Renal cortex interstitium (tissue), 15 donors: ENCODE measurements at places on chromosomes 2 and 18. TPM values are rescaled to one million over a fixed set of nuclear protein-coding genes. Genes with fewer than 3 reads are reported as not detected.

Gene SPP2
- polyA plus RNA-seq, result not detected

Gene CD28
- 1.1 TPM for polyA plus RNA-seq

Gene CCBE1
- 35.2 TPM for polyA plus RNA-seq

Gene TMEM198
- polyA plus RNA-seq, result 3.7 TPM

Gene ABCB11
- polyA plus RNA-seq, result 0.05 TPM

Gene RGPD4
- polyA plus RNA-seq, result 0.05 TPM

Gene SPATA3
- polyA plus RNA-seq, result not detected

Gene DHRS9
- polyA plus RNA-seq, result 0.18 TPM

Gene IL1R1
- polyA plus RNA-seq, result 30.5 TPM

Gene GPR45
- polyA plus RNA-seq, result 0.11 TPM

DNA sequence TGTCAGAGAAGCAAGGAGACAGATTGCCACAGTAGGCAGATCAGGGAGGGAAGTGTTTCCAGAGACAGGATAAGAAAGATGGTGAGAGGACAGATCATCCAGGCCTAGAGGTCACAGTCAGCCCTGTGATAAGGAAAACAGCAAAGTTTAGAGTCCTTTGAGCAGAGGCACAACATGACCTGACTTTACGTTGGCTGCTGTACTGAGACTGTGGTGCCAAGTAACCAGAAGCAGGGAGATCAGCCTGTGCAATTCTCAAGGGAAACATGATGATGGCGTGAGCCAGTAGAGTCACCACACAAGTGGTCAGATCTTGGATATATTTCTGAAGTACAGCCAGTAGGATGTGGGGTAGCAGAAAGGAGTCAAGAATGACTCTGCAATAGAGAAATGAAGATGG, 43.7 kb downstream of the SMC6 start:
- DNase-seq, result no peak

DNA sequence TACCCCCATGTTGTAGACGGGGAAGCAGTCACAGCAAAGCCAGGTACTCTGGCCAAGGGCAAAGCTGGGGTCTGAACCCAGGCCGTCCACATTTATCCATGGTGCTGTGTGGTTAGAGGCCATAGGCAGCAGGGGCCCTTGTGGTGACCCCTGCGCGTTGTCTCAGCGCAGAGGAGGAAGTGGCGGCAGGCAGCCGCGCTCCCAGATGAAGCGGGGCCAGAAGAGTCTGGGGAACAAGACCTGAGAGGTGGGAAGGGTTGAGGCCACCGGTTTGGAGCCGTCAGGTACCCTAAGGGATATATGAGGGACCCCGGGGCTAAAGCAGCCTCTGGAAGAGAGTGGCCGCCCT, 770 bp downstream of the ZNF396 start:
- DNase-seq, result no peak

GRCh38 chr2:726169-726568, 49.0 kb upstream of the TMEM18 start:
- no peak for DNase-seq

- DNase-seq, result no peak
Observed at GRCh38 chr2:240714747-240715725, 23.4 kb downstream of the AQP12A start.

- no peak for DNase-seq
Observed at GRCh38 chr2:113075030-113075429, 7.3 kb downstream of the IL1F10 start.

- no peak for DNase-seq
Observed at GRCh38 chr2:235698028-235698427, 204.2 kb downstream of the AGAP1 start.

- no peak for DNase-seq
Observed at GRCh38 chr2:195443926-195444325, 213.1 kb upstream of the SLC39A10 start.

DNA sequence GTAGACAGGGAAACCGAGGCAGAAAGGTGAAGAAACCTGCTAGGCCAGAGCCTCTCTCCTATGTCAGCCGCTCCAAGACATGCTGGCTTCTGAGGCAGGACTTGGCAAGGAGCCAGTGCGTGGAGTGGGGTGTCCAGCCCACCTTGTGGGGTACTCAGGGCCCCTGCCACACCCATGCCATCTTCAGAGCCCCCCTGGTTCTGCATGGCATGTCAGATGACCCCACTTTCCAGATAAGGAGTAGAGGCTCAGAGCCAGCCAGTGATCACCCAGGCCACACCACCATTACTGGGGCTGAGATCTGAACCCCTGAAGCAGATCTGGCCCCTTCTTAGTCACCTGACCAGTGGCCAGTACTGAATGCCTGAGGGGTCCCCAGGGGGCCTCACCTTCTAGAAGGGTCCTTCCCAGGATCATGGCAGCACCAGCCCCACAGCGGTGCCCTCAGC, 14.7 kb downstream of the CROCC2 start:
- no peak for DNase-seq

GRCh38 chr2:19367326-19367725, 8.9 kb upstream of the OSR1 start:
- no peak for DNase-seq

GRCh38 chr18:74459889-74460288, 2.8 kb upstream of the DIPK1C start:
- no peak for DNase-seq

DNA sequence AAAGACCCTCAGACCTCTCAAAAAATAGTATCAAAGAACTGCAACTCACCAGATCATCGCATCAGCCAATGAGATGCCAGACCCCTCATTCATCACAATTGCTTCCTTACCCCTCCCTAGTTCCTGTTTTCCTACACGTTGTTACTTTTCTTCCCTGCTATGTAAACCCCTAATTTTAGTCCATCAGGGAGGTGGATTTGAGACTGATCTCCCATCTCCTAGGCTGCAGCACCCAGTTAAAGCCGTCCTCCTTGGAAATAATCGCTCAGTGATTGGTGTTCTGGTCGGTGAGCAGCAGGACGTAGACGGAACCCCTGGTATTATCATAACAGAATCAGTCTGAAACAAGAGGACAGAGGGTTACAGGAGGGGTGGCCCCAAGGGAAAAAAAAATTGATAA, 44.0 kb upstream of the MAP4K4 start:
- DNase-seq, result no peak

GRCh38 chr2:227616631-227617030, 667 bp upstream of the SCYGR4 start:
- no peak for DNase-seq

GRCh38 chr2:7730449-7730848, 813.2 kb downstream of the RNF144A start:
- no peak for DNase-seq

DNA sequence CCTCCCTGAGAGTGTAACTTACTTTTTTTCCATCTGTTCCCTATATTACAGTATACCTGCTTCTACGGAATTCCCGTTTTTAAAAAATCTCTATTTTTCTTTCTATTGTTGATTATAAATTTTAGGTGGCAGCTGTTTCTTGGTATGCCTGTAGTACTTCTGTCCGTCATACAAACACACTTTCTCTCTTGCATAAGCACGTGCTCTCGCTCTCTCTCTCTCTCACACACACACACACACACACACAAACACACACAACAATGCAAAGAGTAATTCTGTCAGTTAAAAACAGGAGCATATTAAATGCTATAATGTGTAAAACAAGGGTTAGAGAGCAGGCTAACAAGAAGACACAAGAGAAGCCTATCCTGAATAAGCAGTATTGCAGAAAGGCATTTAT, 140.5 kb downstream of the THADA start:
- no peak for DNase-seq

DNA sequence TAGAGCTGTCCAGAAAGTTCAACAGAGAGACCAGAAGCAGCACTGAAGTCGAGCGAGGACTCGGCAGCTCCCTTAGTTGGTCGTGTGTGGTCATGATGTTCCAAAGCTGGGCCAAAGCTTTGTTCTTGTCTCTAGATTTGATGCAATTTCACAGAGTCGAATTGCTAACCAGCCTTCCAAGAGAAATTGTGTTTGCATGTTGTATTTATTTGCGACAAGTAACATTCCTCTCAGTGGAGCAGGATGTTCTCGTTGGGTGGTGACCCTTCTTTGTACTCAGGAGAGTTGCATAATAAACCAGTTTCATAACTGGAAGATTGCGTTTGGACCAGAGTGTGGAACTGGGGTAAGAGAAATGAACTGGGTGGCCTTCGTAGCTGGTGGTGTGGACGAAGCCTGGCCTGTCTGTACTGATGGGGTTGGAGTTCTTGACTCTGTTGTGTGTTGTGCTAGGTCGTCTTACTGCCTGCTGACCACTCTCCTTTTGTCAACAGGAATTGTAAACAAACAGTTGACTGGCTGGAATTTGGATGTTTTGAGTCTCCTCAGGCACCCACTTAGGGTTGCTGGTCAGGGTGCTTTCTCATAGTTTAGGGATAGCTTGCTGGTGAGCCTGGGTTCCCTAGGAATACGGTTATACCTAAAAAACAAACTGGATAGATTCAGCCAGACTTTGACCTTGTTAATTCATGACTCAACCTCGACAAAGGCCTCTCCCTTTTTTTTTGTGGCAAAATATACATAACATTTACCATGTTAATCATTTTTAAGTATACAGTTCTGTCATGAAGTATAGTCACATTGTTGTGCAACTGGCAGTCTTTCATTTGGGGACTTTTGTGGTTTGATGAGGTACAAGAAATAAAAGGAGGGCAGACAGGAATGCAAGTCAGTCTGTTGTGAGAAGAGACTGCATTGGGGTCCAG, 28.9 kb upstream of the TOGARAM2 start:
- no peak for DNase-seq

- DNase-seq, result no peak
Observed at GRCh38 chr2:147468963-147469362, 375.9 kb upstream of the ACVR2A start.

DNA sequence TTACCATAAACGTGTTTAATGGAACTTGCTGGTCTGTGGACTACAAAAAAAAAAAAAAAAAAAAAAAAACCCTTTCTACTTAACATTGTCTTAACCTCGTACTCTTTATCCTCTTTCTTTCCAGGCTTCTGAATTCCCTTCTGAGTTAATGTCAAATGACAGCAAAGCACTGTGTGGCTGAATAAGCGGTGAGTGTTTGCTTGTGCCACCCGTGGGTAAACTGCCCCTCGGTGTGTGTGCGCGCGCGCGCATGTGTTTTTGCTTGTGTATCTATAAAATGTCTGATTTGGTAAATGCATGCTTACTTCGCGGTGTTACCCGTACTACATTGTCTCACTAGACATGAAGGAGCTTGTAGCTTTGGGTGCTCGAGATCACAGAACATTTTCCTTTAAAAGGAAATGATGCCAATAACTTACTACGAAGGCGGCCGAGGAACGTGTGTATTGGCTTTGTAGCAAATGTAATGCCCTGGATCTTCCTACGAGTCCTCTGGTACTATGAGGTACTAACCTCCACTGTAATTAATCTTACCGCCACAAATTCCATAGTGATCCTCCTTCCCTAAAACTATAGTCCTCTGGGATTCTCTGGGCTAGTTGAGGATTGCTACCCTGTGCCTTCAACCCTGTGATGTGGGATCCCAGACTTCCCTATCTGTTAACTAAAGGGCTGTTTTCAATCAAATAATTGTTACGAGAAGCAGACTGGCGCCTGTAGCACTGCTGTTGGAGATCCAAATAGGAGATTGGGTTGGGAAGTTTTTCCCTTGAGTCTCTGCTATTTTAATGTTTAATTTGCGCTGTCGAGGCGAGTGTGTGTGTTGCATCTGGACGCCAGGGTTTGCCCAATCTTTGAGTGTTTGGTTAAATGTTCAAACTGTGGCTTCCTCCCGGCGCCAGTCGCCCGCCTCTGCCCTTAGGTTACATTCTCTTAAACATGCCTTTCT, 1.1 kb downstream of the ID2 start:
- no peak for DNase-seq

DNA sequence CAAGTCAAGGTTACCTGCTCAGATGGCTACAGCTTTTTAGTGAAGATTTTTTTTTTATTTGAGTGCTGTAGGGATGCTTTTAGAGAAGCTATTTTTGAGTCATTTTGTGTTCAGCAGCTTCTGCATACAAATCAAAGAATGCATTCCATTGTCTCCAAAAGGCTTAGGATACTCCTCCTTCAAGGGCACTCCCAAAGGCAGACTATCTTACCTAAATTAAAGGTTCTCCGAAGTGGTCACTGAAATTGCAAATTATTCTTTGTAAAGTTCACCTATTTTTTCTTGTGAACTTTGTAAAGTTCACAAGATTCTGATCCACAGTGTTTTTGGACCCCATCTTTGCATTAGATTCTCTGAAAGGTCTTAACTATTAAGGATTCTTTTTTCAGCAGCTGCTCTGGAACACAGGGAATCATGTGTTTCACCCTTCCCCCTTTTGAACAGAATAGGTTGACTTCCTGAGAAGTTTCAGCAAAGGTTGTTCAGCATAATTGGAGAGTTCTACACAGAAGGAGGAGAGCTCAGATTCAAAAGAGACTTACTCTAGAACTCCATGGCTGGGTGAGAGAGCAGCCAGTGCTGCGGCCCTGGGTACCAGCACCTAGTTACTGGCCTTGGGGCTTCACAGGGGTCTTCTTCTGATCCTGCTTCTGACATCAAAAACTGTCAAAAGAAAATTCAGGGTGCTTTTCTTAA, 14.5 kb downstream of the CLIP4 start:
- no peak for DNase-seq

GRCh38 chr2:9297156-9297555, 90.5 kb downstream of the ASAP2 start:
- no peak for DNase-seq

GRCh38 chr2:177711483-177712265, 319.1 kb downstream of the AGPS start:
- DNase-seq, result no peak

GRCh38 chr2:129329574-129329973, 649.9 kb upstream of the RAB6C start:
- DNase-seq, result no peak

DNA sequence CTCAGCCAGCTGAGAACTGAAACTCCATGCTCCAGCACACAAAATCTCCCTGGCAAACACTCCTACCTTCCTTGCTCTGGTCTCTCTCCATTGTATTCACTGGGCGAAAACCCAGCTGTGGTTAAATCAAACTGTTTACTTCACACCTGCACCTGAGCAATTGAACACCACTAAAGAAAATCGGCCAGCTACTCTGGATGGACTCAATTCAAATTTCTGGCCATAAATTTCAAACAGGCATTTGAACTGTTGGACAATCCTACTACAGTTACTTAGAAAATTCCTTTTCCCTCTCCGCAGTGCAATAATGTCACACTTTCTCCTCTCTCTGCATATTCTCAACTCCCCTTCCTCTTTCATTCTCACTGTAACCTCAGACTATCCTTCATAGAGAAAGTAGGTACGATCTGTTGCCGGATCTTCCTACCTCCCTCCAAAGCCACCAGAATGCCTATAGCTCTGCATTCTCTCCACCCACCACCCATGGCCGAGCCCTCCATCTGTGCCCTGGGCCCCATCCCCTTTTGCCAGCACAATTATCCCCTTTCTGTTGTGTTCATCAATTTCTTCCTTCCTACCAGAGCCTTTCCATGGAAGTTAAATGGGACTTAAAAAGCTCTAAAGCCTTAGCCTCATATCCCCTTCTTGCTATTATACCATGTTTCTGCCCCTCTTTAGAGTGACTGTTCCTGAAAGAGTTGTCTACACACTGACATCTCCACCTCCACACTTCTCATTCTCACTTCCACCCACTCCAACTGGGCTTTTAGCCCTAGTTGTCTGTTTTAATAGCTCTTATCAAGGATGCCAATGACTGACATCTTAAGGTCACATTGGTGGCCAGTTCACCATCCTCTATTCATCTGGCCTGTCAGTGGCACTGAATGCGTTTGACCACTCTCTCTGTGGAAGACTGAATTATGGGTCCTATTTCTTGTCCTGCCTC, 127.5 kb upstream of the SLC1A4 start:
- DNase-seq, result no peak
